ENCODE measurements at places on chromosomes 1 and 21.

DNA sequence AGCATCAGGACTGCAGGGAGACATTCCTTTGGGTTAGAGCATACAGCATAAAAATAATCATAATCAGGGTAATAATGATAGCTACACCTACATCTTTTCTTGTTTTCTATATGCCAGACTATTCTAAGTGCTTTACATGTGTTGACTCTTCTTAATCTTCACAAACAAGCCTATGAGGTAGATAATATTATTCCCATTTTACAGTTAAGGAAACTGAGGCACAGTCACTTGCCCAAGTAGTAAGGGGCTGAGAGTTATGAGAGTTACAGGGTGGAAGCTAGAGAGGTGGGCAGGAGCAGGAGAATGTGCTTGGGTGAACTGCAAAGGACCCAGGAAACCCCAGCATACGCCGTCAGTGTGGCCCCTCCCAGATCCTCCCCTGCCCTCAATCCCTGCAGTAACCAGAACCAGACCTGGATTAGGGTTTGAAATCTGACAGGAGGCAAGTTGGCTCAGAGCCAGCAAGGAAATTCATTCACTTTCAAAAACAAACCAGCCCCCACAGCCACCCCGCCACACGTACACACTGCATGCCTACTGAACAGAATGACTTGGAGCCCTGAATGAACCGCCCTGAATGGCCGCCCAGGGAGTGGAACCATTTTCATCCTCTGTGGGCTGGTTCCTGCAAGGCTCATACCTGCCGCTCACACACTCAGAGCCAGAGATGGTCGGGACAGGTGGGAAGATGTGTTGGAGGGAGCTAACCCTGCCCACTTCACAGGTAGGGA is 126.1 kb downstream of the TRABD2B start:
- DNase-seq, result no peak

DNA sequence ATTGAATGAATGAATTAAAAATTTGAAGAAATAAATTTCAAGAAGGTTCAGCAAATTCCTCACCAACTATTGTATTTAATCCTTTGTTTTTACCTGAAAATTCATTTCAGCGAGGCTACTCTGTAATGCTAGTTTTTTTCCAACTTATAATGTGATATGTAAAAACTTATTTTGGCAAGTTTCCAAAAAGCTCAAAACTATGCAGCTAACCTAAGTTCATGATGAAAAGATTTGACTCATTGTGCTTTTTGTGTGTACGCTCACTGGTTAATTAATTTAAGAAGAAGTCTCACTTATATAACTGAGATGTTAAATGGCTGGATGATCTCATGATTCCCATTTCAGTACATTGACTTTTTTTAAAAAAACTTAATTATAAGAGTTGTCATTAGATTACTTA is 196.0 kb upstream of the SAMSN1 start:
- no peak for DNase-seq

DNA sequence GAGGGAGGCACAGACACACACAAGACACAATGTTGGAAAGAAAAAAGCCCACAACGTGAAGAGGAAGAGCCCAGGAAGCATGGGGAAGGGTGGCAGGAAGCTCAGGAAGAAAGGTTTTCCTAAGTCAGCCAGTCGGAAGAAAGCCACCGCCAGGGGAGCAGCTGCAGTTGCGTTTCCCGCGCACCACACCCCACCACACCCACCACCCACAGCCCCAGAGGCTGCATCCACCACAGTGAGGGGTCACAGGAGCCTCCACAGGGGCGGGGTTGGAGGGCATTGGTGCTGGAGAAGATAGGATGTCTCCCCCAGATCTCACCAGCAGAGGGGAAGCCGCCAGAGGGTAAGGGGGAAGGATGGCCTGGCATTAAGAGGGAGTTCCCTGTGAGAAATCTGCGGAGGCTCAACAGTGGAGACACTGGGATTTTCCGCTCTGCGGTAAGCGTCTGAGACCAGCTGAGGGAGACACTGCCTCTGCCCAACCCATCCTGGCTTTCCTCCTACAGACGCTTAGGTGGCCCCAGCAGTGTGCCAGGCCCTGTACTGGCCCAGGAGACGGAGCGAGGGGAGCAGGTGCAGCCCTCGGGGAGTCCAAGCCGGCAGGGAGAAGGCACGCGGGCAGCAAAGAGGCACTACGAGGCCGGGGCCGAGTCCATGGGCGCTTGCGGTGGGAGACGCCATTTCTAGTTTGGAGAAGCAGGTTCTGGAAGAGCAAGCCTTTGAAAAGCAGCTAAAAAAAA is 19.8 kb downstream of the PGLYRP3 start:
- DNase-seq, result no peak

DNA sequence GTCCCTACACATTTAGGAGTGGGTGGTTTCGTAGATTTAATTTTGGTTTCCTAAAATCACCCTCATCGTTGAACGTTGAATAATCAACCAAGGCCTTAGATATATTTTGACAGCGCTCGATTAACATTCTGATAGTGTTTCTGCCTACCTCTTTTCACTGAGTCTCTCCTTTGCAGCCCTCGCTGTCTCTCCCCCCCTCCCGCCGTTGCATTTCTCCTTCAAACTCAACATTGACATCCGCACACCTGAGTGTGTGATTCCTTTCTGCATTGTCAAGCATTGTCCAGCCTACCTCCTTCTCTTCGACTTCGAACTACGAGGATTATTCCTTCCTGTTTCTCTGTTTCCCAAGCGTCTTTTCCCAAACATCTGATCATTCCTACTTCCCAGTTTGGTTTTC is 1.8 kb upstream of the ADAMTS1 start:
- no peak for DNase-seq

All from activated T-cell treated with anti-CD3 and anti-CD28 coated beads for 4 hours (primary cell).